Central memory CD4-positive, alpha-beta T cell (primary cell): ENCODE measurements at places on chromosomes 4 and X.

DNA sequence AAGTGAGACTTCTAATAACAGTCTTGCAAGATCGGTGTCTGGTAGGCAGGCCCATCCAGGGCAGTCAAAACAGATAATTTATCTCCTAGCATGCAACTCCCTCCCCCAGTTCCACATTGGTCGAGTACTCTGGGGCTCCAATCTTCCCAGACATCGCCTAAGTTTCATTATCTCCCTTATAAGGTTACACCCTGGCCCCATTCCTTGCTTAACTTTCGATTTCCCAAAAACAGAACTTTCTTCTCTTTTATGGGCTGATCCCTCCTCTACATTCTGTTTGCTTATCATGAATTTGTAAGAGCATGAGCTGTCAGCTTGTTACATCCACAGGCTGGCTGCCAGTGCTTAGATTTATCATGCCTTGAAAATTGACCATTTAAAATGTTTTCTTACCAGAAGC, 471.3 kb downstream of the TECRL start:
- no peak for DNase-seq

GRCh38 chr4:169984173-169984572, 42.0 kb downstream of the MFAP3L start:
- DNase-seq = no peak

- DNase-seq = peak; percentile 3
These were observed 164.4 kb downstream of the QDPR start for GRCh38 chr4:17347445-17347844.

- DNase-seq = no peak
These were observed 205.9 kb downstream of the AASDH start for GRCh38 chr4:56181140-56181953.

- no peak for DNase-seq
These were observed 1.4 kb upstream of the HAUS7 start for GRCh38 chrX:153471663-153472280.

DNA sequence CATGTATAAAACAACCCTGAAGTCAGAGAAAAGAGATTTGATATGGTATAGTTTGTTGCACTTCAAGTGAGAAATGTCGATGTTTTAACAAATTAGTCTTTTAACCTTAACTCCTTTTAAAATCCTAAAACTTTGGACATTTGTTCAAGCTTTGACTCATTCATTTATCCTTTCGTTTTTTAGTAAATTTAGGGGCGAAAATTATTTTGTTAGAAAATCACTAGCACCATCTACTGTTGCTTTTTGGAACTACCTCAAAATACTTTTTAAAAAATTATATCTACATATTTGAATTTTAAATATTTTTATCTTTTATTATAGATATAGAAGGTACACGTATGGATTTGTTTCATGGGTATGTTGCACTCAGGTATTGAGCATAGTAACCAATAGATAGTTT, 165.1 kb upstream of the POF1B start:
- no peak for DNase-seq

- no peak for DNase-seq
These were observed 221.8 kb downstream of the KIT start for GRCh38 chr4:54879576-54879975.

DNA sequence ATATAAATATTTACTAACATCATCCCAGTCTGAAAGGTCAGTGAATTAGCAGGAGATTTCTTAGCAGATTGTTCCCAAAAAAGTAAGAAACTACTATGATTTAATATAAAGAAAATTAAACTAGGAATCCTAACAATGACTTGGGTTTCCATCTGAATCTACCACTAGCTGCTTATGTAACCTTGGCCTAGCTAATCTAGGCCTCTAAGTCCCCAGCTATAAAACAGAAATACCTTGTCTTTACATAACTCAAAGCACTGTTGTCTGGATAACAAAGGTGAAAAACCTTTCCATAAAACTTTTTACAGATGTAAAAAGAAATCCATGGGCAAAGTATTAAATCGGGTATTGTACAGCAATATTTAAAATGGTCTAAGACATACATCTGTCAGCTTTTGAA, 3.0 kb downstream of the FBXL5 start:
- DNase-seq = no peak

GRCh38 chr4:4985844-4986243, 33.4 kb downstream of the CYTL1 start:
- DNase-seq = no peak

DNA sequence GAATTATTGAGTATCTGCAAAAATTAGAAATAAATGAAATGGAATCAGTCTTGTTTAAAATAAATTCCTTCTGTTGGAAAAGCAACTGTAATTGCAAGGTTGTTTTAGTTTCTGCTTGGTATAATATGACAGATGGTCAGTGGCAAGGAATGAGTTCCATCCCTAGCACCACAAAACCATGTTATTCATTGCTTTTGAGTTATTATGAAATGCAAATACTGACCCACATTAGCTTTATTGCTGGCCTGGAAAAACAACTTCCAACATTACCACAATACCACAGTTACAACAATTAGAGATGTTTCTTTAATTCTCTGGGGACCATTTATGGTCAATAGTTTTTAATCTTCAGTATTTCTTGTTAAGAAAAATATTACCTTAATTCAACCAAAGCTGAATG, 194.4 kb downstream of the TMA16 start:
- no peak for DNase-seq

DNA sequence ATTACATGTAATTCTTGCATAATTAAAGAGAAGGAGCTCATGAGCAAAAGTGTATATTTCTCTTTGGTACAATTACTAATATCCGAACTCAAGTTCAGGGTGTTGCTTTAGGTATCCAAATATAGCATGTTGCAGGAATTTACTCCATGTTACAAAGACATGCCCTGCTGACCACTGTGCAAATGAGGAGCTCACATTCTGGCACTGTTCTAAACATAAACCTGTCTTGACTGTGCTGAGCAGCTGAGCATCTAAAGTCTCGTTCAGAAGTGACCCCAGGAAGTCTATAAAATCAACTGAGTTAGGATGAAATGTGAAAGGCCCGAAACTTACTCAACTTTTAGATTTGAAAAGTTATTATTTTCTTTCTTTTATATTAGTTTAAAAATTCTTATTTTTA, 124.3 kb downstream of the STIM2 start:
- DNase-seq = no peak

DNA sequence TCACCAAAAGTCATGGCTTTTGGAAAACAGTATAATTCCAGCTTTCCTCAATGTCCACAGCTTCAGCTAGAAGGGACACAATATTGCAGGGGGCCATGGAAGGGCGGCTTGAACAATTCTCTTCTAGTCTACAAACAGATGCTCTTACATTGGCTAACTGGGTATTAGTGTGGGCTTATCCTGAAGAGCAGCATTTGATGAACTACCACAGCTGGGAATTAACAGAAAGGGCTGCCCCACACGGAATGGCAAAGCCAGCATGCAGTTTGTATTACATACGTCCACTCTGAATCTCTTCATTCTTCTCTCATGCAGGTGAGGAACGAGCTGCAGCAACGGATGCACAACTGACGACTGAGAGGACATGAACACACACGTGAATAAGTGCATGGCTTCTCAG, 13.0 kb upstream of the PDCL2 start:
- DNase-seq = no peak

GRCh38 chr4:108811486-108811885, 48.6 kb upstream of the ETNPPL start:
- DNase-seq = no peak
